Fibroblast of skin of left biceps (primary cell): ENCODE measurements at places on chromosomes 11 and 22.

GRCh38 chr22:47859881-47860525 lies 1097.6 kb downstream of the TBC1D22A start:
- DNase-seq: no peak

DNA sequence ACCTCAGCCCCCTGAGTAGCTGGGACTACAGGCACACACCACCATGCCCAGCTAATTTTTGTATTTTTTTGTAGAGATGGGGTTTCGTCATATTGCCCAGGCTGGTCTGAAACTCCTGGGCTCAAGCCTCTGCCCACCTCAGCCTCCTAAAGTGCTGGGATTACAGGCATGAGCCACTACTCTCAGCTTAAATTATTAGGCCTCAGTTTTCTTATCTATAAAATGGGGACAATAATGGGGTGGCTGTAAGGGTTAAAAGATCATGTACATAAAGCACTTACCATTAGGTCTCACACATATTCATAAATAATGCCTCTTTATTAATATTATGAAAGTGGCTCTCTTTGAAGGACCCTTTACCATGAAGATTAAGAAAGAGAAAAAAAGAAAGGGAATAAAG lies 31.5 kb upstream of the CKAP5 start:
- no peak for DNase-seq

- DNase-seq: peak; percentile 91
These were observed 843.2 kb downstream of the KCNA4 start for GRCh38 chr11:29173660-29174062.

GRCh38 chr11:119056421-119056999 lies 495 bp downstream of the HYOU1 start:
- no peak for DNase-seq

DNA sequence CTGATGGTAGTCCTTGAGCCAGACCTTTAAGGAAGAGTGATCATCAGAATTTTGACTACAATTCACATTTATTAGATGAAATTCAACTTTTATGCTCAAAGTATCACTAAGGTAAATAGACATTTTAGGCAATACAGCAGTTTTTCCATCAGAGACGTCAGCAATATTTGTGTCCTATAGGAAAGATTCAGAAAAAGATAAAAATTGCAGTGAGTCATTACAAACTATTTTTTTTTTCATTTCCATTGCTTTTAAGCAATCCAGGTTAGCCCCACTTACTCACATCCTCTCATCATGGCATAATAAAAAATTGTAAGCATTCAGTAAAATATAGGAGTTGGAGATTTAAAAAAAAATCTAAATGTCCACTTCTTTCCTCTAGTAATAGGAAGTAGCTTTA lies 46.9 kb downstream of the MSANTD4 start:
- no peak for DNase-seq

DNA sequence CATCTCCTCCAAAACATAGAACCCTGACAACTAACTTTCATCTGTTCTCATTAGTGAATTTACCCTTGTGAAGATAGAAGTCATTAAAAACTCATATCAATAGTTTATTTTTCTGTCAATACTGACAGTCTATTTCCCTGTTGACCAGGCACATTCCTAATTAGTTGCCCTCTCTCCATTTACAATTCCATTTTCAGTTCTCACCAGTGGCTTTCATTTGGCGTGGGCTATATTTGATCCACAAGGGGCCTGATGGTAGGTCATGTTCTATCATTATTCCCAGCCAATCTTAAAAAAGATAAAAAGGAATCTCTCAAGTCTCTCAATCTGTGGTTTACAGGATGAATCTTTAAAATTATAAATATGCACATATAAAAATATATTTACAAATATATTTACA lies 3.9 kb upstream of the AKIP1 start:
- DNase-seq: no peak

DNA sequence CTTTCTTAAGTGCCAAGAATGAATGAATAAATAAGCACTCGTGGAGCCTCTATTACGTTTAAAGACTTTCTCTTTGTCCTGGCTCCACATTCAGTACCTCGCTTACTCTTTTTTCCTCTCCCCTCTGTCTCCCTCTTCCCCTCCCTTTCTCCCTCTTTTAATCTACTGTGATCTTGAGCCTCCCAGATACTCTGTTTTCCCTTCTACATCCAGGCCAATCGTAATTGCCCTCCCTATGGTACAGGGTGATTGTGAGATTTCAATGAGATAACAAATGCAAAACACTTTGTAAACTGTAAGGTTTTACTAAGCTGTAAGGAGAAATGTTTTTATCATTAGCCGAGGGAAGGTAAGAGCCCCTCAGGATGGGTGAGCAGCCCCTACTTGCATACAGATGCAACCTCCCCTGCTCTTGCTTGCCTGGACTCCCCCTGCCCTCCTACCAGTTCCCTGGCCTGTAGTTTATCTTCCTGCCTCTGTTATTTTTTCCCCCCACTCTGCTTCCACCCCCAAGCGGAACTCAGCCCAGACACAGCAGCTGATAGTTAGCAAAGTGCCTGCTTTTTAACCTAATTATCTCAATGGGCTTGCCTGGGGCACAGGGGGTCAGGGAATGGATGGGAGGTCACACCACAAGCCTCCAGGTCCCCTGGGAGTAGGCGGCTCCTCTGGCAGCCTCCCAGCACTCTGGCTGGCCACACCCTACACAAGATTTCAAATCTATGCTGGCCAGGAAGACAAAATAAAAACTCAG lies 76.9 kb upstream of the CADM1 start:
- DNase-seq: no peak

GRCh38 chr11:34480314-34480713 lies 33.3 kb downstream of the ELF5 start:
- no peak for DNase-seq

GRCh38 chr11:61254403-61255025 lies 13.5 kb downstream of the PGA5 start:
- DNase-seq: no peak

- no peak for DNase-seq
These were observed 2.0 kb downstream of the MYOD1 start for GRCh38 chr11:17721242-17721999.

- no peak for DNase-seq
These were observed 39.8 kb upstream of the CDON start for GRCh38 chr11:126102436-126102981.

DNA sequence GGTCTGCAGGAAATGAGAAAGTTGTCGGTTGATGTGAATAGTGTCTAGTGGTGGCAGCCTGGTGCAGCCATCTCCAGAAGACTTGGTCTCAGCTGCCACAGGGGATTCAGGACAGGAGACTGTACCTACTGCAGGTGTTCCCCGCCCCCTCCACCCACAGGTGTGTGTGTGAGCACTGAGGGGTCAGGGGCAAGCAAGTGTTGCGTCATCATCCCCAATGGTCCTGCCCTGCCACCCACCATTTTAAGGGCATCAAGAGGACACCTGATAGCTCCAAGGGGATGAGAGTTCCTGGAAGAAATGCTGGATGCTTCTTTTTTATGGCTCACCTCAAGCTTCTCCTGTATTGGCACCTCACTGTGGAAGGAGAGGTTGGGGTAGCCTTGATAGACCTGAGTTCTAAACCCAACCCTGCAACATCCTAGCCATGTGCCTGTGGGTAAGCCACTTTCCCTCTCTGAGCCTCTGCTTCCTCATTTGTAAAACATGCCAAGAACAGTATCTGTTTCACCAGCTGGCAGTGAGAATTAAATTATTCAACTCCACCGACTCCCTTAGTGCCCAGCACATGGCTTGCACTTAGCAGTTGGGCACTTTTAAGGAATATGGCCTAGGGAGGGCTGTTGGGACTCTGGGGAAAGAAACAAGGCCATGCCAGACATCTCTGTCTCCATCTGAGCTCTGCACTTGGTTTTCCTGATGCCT lies 6.1 kb downstream of the C11orf91 start:
- no peak for DNase-seq

- DNase-seq: no peak
These were observed 38.5 kb downstream of the GRIK4 start for GRCh38 chr11:120550007-120550406.

- no peak for DNase-seq
These were observed 48.0 kb downstream of the MCHR1 start for GRCh38 chr22:40727070-40727963.

- peak; percentile 50 for DNase-seq
These were observed 17.8 kb downstream of the MYO18B start for GRCh38 chr22:25759825-25760231.

DNA sequence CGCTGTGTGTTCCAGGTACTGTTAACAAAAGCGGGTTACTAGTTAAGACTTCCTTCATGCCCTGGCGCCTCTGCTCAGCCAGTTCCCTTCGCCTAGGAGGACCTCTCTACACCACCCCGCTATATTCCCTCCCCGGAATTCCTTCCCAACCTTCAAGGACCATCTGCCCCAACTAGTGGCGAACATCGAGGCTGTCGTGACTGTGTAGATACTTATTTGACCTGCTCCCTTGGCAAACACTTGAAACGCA lies 450 bp upstream of the BCL2L13 start:
- no peak for DNase-seq

DNA sequence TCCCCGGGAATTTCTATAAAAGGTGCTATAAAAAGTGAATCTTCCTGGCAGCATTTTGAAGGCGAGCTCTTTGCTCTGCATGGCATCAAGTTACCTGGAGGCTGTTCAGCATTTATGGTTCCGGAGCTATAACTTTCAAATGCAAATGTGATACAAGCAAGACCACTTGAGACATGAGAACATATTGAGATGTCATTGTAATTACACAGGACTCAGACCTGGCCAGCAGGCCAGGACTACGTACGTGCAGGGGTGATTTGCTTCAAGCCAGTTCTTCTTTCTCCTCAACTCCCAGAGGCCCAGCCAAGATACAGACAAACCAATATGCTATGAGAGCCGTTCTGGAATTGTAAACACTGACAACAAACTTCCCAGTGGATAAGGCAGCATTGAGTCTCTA lies 227.4 kb upstream of the FAT3 start:
- DNase-seq: no peak

GRCh38 chr11:113681282-113681681 lies 24.8 kb downstream of the TMPRSS5 start:
- no peak for DNase-seq

DNA sequence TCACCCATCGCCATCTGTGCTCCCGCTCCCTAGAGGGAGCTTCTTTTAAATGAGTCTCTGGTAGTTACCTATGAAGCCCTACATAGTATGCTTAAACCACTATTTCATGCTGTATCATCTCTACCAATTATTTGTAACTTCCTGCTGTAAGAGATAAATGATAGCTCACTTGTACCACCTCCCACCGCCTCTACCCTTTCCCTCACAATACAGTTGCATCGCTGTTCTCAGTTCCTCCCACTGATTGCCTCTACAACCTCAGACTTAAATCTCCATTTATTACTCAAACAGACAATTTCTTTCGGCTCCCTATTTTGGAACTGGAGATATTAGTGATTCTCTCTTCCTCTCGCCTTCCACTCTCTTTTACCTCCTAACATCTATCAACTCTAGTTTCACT lies 222.9 kb upstream of the ZC3H12C start:
- DNase-seq: no peak

GRCh38 chr22:29109822-29110221 lies 37.0 kb downstream of the KREMEN1 start:
- DNase-seq: no peak

GRCh38 chr11:2742611-2743426 lies 43.0 kb upstream of the KCNQ1OT1 start:
- DNase-seq: no peak

- no peak for DNase-seq
These were observed 151.3 kb downstream of the CADM1 start for GRCh38 chr11:115352805-115353485.

DNA sequence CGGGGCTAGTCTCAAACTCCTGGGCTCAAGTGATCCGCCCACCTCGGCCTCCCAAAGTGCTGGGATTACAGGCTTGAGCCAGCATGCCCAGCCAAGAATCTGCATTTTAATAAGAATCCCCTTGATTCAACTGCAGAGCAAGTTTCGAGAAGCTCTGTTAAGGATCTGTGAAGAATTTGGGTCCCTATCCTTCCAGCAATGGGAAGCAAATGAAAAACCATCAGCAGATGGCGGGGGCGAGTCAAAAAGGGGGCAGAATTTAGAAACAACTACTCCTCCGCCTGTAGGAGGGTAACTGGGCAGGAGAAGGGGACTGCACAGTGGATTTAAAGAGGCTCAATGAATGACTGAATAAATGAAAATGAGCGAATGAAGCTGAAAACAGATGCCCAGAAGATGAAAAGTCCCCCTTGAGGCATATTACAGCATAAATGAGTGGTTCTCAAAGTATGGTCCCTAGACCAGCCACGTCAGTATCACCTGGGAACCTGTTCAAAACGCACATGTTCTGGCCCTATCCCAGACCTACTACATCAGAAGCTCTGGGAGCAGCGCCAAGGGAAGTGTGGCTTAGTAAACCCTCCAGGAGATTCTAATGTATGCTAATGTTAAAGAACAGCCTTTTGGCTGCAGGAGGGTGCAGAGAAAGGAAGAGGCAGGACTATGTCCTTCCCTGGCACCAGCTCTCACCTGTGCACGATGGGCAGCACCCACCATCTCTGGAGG lies 15.0 kb downstream of the VWCE start:
- no peak for DNase-seq

DNA sequence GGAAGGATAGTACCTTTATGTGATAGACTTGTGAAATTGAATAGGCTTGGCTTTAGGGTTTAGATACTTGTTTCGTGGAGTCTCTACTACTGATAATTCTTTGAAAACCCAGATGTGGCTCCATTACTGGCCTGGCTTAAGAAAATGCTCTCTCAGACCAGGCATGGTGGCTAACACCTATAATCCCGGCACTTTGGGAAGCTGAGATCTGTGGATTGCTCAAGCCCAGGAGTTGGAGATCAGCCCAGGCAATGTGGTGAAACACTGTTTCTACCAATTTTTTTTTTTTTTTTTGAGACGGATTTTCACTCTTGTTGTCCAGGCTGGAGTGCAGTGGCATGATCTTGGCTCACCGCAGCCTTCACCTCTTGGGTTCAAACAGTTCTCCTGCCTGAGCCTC lies 40.9 kb downstream of the ATG13 start:
- DNase-seq: peak; percentile 26

DNA sequence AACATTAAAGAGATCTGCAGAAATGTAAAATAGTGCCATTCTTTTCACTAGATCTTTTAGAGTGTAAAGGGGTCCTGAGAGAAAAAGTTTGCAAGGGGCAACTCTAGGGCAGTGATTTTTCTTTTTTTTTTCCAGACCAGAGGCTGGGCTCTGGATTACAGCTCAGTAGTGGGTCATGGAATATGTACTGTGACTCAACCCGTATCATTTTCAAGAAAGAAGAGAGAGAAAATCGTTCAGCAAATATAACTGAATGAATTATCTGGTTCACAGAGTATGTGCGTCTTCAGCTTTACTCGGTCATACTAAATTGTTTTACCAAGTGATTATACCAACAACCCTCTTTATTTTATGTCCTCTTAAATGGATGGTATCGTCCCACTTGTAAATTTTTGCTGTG lies 3.8 kb downstream of the CEP57 start:
- no peak for DNase-seq
